ENCODE measurements at places on chromosomes 7 and 10. TPM values are rescaled to one million over a fixed set of nuclear protein-coding genes. Genes with fewer than 3 reads are reported as not detected.
A peak's percentile ranks its signal among the peaks of the same experiment; 100 is the strongest.

- no peaks in the 10 kb centered on the region for H3K36me3 ChIP-seq
- H3K4me1 ChIP-seq: peaks cover 17% of the 10 kb centered on the region
- peak overlapping the region; percentile 35 for H3K4me3 ChIP-seq
- peaks cover 6% of the 10 kb centered on the region for H3K27me3 ChIP-seq
These were observed 160.4 kb downstream of the KIF20B start for GRCh38 chr10:89861584-89862301.

DNA sequence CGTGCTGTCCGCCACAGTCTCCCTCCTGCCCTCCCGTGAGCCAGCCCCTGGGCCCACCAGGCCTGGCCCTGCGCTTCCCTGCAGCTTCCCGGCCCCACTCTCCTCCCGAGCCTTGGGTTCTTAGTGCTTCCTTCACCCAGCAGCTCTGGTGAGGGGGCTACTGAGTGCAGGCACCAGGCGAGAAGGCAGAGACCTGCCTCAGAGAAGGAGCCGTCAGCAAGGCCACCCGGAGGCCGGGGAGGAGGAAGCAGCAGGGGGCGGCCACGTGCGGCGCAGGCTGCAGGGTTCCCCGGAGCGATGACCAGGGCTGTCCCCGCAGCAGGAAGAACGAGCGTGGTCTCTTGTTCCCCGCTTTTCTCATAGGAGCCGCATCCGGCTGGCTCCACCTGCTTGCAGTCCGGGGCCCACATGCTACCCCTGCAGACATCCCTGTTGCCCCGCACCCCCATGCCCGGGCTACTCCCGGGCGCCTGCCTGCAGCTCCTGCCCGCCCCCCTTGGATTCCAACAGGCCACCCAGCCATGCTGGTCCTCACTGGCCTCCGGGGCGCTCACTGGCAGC, 20.5 kb downstream of the YKT6 start:
- H3K4me1 ChIP-seq: no peaks in the 10 kb centered on the region
- no peaks in the 10 kb centered on the region for H3K27me3 ChIP-seq
- no peaks in the 10 kb centered on the region for H3K36me3 ChIP-seq

- H3K4me3 ChIP-seq: no peak overlapping the region
- DNase-seq: no peak
- peaks cover 4% of the 10 kb centered on the region for H3K36me3 ChIP-seq
- H3K27ac ChIP-seq: no peak overlapping the region
These were observed 56.6 kb upstream of the IL6 start for GRCh38 chr7:22670422-22670815.

GRCh38 chr7:110246118-110246517, 844.8 kb upstream of the LRRN3 start:
- H3K27me3 ChIP-seq: peaks cover 2% of the 10 kb centered on the region
- DNase-seq: no peak
- H3K4me1 ChIP-seq: no peaks in the 10 kb centered on the region
- no peak overlapping the region for H3K27ac ChIP-seq
- no peaks in the 10 kb centered on the region for H3K36me3 ChIP-seq

Gene AKR1D1
- not detected for total RNA-seq

- H3K36me3 ChIP-seq: no peaks in the 10 kb centered on the region
- peaks cover 2% of the 10 kb centered on the region for H3K4me1 ChIP-seq
- peaks cover 18% of the 10 kb centered on the region for H3K27me3 ChIP-seq
These were observed 59.7 kb upstream of the RAB11FIP2 start for GRCh38 chr10:118106426-118106825.

GRCh38 chr10:97851341-97852001, 1.8 kb downstream of the GOLGA7B start:
- H3K4me3 ChIP-seq: peak overlapping the region; percentile 86
- peak; percentile 78 for DNase-seq
- H3K27me3 ChIP-seq: peaks cover 7% of the 10 kb centered on the region
- no peak overlapping the region for H3K27ac ChIP-seq
- H3K4me1 ChIP-seq: peaks cover 34% of the 10 kb centered on the region

Gene RBM48
- total RNA-seq: 17.3 TPM

DNA sequence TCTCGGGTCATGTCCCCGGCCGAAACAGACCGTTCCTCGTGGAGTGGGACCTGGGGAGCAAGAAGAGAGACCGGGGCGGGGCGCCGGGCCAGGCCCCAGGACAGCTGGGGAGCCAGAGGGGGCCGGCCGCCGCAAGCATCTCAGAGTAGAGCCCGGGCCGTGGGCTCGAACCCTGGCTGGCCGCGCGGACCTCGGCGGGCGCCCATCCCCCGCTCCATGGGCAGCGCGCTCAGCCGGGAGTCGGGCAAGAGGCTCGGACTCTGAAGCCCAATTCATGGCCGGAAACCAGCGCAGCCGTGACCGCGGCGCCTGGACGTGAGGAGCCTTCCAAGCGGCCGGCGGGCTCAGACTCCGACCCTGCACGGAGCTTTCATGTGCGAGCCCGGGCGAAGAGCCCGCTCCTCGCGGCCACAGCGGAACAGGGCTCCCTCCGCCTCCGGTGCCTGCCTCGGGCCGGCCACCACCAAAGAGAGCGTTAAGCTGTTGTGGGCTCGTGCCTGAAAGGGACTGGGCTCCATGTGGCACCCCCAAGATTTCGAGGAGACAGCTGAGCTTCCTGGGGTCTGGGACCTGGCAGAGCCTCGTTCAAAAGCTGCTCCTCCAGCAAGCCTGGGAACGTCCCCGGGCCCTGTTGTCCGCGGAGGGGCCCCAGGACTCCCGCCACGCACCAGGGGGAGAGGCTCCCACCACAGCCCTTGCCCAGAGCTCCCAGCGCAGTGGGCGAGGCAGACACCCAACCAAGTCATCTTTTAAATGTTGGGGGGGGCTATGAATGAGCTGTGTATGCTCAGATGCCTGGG, 757 bp upstream of the GRID1 start:
- DNase-seq: no peak
- no peak overlapping the region for H3K4me3 ChIP-seq
- peaks cover 6% of the 10 kb centered on the region for H3K4me1 ChIP-seq
- peaks cover 4% of the 10 kb centered on the region for H3K36me3 ChIP-seq
- no peak overlapping the region for H3K27ac ChIP-seq

Gene ANKRD1
- not detected for total RNA-seq
